Right renal cortex interstitium (tissue), 3 donors: ENCODE measurements at places on chromosomes 2 and 18.
A peak's percentile ranks its signal among the peaks of the same experiment; 100 is the strongest.

DNA sequence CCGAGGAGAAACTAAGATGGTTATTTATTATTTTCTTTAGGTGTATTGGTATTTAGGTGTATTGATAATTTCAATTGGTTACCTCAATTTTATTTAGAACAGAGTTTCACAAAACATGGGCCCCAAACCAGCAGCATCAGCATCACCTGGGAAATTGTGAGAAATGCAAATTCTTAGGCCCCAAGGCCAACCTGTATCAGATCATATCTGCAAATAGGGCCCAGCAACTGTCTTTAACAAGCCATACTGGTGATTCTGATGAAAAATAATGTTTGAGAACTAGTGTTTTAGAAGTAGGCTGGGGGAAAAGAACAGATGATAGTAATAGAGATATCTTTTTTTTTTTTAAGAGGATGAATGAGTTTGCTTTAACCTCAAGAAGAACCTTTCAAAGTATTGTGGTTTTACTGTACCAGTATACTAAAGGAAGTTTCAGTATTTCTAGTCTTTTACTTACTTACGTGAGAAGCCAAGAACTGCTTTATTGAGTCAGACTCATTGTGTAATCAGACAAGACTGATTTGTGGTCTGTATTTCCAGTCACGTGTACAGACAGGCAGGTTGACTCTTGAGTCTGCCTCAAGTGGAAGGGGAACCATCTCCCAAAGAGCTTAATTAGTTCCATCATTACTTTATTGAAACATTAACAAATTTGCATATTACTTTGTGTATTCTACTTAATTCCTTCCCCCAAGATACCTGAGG lies 60.4 kb upstream of the GAREM1 start:
- no peak for DNase-seq

DNA sequence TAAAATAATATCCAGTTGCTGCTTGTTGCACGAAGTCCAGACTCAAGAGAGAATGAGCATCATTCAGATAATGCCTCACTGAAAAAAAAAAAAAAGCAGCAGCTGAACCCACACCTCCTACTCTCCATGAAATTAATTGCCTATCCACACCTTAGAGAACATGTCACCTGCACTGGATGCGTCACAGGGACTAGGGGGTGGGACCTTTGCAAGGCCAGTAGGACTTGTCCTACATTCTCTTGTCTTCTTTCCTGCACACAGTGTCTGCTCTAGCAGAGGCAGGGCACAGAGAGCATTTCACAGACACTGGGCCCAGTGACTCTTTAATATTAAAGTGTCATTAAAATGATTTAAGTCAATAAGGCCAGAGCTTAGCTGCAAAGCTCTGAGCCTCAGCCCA lies at the start of gene ABCA12:
ABCA12 (minus strand) TSS at position 148 of the 400 bp plus-strand sequence. CDS start 418 bp downstream, outside the sequence.
- no peak for DNase-seq

GRCh38 chr2:101387151-101387834 lies at the start of gene CREG2:
CREG2 (minus strand) TSS chr2:101387503; CDS start chr2:101387457, 46 bp downstream.
- DNase-seq: peak; percentile 59

DNA sequence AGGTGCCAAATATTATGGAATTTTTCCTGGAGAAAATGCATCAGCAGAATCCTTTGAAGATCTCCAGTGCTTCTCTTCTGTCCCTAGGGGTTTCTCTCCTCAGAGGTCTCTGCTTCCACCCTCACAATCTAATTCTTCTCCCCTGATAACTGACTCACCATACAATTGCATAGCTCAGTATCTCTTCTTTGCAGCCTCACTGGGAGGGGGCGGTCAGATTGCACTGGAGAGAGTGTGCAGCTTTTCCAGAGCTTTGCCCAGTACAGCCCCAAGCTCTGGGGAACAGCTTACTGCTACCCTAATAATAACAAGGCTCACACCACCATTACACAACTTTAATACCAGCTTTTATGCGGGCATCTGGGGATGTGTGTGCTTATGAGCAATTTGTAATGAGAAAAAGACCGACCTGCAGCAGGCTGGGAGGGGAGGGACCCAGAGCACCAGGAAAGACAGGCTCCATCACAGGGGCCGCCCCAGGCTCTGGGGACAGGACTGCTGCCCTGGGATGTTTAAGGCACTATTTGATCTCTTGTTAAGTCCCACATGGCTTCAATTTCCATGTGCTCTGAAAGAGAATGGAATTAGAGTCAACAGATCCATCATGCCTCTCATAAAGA lies 276.6 kb upstream of the SIX2 start:
- DNase-seq: no peak
